ENCODE measurements at places on chromosomes 3 and 15.

- DNase-seq = no peak
Observed at GRCh38 chr3:119627461-119627860, 29.8 kb downstream of the PLA1A start.

DNA sequence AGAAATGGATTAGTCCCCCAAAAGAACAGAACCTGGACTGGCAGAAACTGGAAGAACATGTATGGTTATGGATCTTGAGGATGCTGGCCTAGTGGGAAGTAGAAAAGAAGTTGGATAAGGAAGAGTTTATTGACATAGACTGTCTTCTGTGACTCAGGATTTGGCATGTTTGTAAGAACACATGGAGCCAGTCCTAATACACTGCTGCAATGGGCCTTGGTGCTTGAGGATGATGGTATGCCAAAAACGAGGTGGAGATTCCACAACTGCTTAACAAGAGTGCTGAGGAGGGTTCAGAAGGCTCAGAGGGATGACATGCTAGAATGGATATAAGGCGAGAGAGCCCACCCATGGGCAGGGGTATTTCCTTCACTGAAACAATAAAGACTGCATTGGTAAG lies 22.4 kb downstream of the LZTFL1 start:
- DNase-seq = no peak

GRCh38 chr15:80945605-80946004 lies 44.0 kb downstream of the MESD start:
- DNase-seq = no peak

GRCh38 chr3:105356988-105357387 lies 9.7 kb upstream of the ALCAM start:
- no peak for DNase-seq

DNA sequence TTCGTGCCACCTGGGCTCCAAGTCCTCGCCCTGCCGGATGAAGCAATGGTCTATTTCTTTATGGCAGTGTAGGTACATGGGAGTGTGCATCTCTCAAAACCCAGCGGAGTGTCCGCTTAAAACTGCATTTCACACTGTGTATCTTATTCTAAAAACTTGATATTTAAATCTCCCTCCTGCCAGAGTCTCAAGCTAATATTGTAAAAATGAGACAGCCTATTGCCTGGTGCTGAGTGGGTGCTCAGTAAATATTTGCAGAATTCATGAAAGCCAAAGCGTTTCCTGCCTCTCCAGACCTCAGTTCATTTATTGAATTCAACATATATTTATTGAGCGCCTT lies 330 bp upstream of the TBC1D2B start:
- DNase-seq = no peak
